Stimulated activated CD8-positive, alpha-beta memory T cell treated with anti-CD3 and anti-CD28 coated beads, Interleukin-2, amount 100 ng/mL, for 1 hour (primary cell): ENCODE measurements at places on chromosomes 6 and 20.

DNA sequence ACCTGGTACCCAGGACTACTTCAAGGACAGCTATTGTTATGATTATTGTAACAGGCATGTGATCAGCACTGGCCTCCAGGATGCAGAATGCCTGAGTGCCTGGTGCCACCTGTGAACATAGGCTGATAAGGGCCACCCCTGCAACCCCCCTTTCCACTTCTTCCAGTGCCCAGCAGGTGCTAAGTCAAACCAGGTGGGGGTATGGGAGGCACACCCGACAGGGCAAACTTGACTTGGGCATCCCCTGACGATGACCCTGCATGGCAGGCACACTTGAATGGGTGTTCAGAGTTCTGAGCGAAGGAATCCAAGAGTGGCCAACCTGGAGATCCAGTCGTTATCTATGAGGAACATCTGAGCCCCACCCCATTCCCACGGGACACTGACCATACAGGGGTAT lies 3.4 kb downstream of the ADA start:
- no peak for DNase-seq

DNA sequence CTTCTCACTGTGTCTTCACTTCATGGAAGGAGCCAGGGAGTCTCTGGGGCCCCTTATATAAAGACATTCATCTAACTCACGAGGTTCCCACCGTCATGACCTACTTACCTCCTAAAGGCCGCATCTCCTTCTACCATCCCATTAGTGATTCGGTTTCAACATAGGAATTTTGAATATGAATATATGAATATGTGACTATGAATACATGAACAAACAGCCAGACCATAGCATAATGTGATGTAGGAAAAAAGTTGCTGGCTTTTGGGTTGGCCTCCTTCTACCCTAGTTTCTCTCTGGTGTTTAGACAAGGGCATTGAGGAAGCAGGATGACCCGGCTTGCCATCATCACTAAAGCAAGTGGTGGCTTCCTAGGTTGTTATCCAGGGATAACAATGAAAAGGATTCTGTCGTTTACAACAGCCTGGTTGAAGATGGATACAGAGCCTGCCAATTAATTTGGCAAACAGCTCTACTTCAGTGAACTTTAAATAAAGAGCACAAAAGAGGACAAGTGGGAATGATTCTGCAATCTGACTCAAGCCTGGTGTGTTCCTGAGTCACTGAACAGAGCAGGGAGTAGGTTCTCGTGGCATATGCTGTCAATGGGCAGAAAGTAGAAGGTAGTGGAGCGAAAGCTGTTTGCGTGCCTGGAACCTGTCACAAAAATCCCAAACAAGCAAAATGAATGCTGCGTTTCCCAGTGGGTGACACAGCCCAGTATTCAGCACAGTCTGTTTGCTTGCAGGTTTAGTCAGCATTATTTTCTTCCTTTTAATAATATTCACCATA lies 44.0 kb upstream of the DOK5 start:
- DNase-seq = no peak

- DNase-seq = no peak
Measured at GRCh38 chr6:158014505-158015187, 33.0 kb downstream of the SYNJ2 start.

DNA sequence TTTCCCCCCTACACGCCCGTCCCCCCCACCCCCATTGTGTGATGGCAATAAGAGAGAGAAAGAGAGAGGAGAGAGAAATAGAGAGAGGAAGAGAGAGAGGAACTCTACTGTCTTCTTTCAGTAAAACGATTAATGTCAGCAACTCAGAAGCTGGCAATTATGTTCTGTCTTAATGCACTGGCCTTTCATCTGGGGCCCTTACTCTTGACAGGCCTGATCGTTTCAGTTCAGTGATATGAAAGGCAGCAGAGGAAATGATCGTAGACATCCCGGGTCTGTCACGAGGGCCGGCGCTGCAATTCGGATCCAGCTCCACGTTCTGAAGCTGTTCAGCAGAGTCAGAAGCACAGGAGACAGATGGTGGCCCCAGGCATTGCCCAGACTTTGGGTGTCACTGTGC lies 308.9 kb downstream of the ZNF217 start:
- no peak for DNase-seq
